ENCODE measurements at places on chromosomes 3 and 15.
A peak's percentile ranks its signal among the peaks of the same experiment; 100 is the strongest.

- no peak for DNase-seq
Measured at GRCh38 chr3:59862686-59863085, 812.9 kb upstream of the CFAP20DC start.

GRCh38 chr3:39474126-39474515, 6.6 kb downstream of the MOBP start:
- no peak for DNase-seq

DNA sequence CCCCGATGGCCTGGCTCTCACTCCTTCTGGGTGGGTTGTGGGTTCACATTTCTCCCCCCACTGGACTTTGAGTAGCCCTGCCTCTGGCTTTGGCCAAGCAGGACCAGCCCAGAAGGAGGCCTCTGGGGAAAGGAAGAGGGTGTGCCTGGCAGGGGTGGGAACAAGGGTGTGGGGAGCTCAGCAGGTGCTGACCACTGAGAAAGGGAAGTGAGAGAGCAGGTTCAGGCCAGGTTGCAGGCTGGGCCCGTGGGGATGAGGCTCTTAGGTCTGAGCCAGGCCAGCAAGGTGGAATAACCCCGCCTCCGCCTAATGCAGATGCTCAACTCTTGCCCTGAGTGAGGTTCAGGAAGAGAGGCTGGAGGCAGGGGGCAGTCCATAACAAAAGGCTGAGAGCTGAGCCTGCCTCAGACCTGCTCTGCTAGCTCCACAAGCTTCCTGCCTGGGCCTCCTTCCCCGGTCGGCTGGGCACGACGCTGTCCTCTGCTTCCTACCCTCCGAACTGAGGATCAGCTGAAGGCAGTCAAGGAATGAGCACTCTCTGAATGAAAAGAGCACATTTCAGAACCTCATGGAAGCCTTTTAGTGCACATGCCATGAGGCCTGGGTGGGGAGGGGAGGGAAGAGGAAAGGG, 82.7 kb downstream of the TLE3 start:
- no peak for DNase-seq

GRCh38 chr3:27046351-27046750, 322.8 kb downstream of the NEK10 start:
- DNase-seq: no peak

- no peak for DNase-seq
Measured at GRCh38 chr15:58924327-58924726, 9.2 kb downstream of the SLTM start.

DNA sequence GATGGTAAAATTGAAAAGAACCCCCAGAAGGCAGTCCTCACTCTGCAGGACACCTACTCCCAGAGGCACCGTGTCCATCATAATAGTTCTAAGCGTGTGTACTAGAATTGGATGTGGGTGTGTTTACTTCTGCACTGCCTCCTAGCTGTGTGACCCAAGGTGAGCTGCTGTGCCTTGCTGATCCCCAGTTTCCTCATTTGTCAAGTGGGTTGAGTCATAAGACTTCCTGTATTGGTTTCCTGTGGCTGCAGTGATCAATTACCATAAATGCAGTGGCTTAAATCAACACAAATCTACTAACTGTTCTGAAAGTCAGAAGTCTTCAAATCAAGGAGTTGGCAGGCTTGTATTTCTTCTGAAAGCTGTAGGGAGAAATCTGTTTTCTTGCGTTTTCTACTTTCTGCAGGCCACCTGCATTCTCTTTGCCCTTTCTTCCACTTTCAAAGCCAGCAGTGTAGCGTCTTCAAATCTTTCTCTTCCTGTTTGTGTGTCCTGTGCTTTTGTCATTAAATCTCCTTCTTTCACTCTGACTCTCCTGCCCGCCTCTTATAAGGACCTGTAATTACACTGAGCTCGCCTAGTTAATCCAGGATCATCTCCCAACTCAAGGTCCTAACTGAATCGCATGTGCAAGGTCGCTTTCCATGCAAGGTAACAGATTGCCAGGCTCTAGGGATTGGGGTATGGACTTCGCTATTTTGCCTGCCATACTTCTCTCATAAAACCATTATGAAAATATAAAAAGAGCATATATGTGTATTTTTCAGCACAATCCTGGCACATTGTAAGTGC, 59.0 kb downstream of the RORA start:
- no peak for DNase-seq

GRCh38 chr3:12556314-12556689, 585 bp upstream of the MKRN2 start:
- no peak for DNase-seq

GRCh38 chr3:123392871-123393620, 55.8 kb downstream of the ADCY5 start:
- no peak for DNase-seq

- DNase-seq: no peak
Measured at GRCh38 chr15:38325648-38325990, 73.0 kb downstream of the SPRED1 start.

DNA sequence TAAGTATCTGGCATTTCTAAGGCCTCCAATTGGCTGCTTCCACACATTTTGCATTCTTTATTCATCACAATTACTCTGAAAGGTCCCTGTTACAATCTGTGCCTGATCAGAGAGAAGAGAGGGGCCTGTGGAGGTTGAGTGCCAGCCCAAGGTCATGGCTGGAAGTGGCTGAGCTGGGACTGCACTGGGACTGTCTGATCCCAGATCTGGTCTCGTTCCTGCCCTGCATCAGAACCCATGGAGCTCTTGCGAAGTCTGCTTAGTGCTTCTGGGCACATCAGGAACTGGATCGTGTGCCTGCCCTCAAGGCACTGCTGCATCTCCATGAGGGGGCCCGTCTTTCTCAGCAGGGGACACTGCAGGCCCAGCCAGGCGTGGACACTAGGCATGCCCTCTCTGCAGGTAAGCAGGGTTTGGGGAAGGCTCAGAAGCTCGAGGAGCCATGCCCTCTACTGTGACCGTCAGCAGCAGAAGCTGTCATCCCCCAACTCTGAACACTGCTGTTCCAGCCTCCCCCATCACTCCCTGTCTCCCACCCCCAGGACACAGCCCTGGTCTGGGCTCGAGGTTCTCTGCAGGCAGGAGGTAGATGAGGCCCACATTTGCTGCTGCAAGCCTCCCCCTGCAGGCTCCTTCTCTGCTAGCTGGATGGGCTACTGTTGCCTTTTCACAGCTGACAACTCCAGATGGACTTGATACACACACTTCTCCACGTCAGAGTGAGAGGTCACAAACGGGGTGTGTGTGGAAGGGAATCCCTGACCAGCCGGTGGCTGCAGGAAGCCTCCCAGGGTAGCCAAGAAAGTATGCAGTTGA, 96.5 kb upstream of the PRR23E start:
- DNase-seq: no peak

- no peak for DNase-seq
Measured at GRCh38 chr3:99708207-99708745, 69.9 kb downstream of the COL8A1 start.

- no peak for DNase-seq
Measured at GRCh38 chr15:63157891-63158431, 684 bp upstream of the RPS27L start.

DNA sequence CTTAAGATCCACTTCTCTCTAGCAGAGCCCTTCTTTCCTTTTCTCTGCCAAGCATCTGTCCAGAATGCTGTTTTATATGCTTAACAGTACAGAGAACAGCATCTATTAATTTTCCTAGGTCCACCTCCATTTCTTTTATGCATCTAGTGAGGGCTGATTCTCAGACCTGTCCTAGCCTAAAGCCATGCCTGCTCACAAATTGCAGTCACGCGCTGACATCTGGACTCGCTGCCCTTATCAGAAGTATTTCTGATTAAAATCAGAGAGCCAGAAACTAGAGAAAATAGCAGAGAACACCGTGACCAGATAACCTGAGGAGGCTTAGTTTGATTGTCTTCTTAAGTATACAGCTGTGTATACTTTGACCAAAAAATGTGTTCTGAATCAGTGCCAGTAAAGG, 1.9 kb downstream of the C3orf20 start:
- DNase-seq: no peak

DNA sequence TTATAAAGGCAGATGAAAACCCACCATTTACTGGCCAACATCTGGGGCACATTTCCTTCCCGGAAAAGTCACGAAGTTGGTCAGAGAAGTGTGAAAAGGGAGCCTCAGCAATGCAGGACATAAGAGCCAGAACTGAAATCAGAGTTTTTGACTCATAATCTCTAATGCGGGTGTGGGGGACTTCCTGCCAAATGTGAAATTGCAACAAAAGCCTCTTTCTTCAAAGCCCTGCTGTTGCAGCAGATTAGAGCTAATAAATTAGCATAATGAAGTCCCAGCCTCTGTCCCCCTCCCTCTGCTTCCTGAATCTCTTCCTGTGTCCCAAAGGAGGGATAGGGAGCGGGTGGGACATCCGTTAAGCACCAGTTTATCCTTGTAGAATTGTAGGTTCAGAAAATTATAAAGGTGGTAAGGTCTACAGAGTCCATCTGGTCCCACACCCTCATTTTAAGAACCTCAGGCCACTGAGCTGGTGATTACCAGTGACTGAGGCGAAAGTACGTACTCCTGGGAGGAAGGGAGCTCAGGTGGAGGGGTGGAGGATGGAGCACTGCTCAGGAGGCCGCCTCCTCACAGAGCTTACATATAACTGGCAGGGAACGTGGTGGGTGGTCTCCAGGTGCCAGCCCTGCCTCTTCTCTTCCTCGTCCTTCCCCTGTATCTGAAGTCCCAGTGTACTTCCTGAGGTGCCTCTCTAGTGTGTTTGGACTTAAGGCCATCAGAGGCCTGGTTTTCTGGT, 35.0 kb downstream of the ST6GAL1 start:
- DNase-seq: no peak

DNA sequence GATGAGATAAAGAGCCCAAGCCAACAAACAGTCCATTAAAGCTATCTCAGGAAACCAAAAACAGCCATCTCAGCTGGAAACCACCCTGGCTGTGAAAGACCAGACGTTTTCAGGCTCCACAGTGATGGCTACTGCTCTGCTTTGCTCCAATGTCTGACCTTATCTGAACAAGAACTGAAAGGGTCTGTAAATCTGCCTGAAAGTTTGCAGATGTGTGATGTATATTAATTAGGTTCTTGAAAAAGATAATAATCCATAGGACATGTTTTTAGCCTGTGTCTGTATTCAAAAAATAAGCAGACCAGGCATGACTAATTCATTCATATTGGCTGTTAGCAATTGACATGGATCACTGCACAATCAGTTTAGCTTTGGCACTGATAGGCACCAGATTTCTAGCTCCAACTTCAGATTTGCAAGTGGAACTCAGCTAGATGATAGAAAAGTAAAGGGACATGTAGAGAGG, 611.4 kb upstream of the NAALADL2 start:
- no peak for DNase-seq

- DNase-seq: no peak
Measured at GRCh38 chr3:100420885-100421284, 19.5 kb downstream of the LNP1 start.

- DNase-seq: no peak
Measured at GRCh38 chr3:125594125-125594524, 1.2 kb downstream of the OSBPL11 start.

GRCh38 chr3:187445356-187445755, 77.2 kb downstream of the RTP4 start:
- DNase-seq: no peak

- no peak for DNase-seq
Measured at GRCh38 chr15:28960979-28961378, 75.2 kb downstream of the APBA2 start.

DNA sequence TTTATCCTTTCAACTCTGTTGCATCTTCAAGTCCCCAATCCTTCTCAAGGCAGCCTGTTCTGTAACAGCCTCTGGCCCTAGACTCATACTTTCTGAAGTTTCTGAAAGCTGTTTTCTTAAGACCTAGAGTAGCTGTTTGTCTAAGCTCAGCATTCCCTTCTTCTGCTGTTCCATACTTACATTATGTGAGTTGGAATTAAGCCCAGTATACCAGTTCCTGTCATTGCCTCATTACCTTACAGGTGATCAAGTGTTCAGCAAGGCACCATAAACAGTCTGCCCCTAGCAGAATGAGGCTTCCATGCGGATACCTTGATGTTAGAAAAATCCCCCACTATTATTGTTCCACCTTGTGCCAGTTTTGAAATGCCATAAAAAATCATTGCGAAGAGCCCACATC, 180.6 kb downstream of the PLCL2 start:
- peak; percentile 87 for DNase-seq

DNA sequence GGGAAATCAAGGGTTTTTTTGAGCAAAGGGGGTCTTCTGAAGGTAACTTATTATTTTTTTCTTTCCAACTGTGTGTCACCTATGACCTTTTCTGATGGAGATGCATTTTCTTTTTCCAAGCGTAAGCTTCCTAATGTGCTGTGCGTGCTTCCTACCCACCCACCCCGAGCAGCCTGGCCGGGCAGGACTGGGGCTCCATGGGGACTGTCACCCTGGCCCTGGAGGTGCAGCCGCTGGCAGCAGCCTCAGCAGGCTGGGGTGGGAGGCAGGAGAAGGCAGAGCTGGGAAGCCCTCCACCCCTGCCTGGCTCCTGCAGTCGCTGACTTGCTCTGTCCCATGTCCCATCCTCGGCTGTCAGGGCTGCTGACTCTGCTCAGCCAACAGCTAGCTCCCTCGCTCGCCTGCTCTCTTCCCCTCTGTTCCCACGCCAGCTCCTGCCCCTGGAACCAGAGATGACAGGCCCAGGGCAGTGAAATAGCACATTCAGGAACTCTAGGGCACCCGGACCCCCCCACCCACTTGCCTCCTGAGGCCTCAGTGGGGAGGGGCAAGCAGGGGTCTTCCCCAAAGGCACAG, 21.4 kb downstream of the IDH2 start:
- no peak for DNase-seq

- DNase-seq: no peak
Measured at GRCh38 chr15:98951493-98952320, 55.9 kb downstream of the PGPEP1L start.

GRCh38 chr3:146404436-146404835, 64.9 kb downstream of the PLSCR2 start:
- DNase-seq: no peak

DNA sequence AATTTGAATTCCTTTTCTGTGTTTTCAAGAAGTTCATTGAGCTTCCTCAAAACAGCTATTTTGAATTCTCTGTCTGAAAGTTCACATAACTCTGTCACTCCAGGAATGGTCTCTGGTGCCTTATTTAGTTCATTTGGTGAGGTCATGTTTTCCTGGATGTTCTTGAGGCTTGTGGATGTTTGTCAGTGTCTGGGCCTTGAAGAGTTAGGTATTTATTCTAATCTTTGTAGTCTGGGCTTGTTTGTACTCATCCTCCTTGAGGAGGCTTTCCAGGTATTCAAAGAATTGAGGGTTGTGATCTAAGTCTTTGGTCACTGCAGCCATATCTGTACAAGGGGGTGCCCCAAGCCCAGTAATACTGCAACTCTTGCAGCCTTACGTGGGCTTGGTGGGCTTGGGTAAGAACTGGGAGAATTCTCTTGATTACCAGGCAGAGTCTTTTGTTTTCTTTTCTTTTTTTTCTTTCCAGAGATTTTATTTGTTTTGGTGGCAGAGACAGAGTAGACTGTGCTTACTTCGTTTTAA, 19.3 kb upstream of the CCNDBP1 start:
- no peak for DNase-seq

- DNase-seq: no peak
Measured at GRCh38 chr3:67610458-67610857, 44.0 kb downstream of the SUCLG2 start.

DNA sequence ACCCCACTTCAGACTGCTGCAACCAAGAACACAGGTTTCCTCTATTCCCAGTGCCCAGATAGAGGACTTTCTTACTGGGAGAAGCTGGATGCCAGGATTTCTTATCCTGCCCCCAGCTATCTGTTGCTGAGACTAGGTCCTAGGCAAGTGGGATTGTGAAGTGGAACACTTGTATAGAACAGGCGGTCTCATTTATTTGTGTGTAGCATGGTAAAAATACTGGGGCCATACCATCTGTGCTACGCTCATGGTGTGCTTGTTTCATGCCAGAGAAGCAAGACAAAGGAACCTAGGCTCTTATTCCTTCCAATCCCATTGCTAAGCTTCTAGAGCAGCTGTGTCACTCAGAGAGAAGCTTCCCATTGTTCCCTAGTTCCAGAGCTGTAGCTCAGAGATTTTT, 191.5 kb upstream of the EPHA6 start:
- no peak for DNase-seq
